ENCODE measurements at places on chromosomes 2 and 18. TPM values are rescaled to one million over a fixed set of nuclear protein-coding genes. Genes with fewer than 3 reads are reported as not detected.

- no peak for DNase-seq
Observed at GRCh38 chr18:9824952-9825371, 60.8 kb upstream of the TXNDC2 start.

DNA sequence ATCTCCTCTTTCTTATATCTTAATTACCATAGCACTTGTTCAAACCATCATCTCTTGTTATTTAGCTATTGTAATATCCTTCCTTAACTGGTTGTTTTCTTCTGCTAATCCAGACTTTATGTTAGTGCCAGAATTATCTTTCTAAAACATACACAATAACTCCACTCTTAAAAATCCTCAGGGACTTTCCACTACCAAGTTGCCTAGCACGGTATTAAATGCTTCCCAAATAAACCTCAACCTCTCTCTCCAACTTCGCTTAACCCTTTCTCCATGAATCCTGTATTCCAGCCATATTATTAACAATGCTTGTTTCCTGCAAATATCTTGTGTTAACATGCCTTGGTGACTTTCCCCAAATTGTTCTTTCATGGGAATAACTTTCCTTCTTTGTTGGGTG, 84.5 kb downstream of the FAM228A start:
- no peak for DNase-seq

GRCh38 chr18:39945076-39945475, 2010.0 kb upstream of the PIK3C3 start:
- DNase-seq = no peak

DNA sequence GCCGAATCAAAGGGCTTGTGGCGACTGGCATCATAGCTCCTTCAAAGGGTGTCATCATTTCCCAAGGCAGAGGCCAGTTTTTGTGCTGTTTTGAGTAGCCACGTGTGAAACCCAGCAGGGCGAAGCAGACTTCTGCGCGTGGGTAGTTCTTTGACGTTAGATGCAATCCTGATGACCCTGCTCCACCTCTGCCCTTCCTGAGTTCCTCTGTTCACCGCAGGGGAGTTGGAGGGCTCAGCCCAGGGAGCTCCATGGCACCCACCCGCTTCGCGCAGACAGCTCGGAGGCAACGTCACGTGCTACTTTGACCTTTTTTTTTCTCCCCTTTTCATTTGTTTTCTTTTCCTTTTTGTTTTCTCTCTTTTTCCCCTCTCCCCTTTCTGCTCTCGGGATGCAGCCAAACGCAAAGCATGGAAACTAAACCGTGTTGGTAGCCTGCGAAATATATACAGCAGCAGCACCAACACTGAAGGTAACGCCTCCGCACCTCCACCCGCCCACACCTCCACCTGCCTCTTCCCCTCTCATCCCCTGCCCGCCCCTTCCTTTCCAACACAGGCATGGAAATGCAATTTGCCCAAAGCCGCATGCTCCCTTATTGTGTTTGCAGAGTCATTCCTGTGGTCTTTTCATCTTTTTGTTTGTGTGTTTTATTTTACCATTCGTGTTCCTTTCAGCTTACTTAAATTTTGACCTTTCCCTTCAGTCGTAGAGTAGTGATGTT, 153.6 kb downstream of the GBX2 start:
- peak; percentile 19 for DNase-seq

- no peak for DNase-seq
Observed at GRCh38 chr18:5961097-5961827, 65.9 kb upstream of the TMEM200C start.

- no peak for DNase-seq
Observed at GRCh38 chr18:63132819-63133200, 186.8 kb downstream of the BCL2 start.

GRCh38 chr18:46290440-46291020, 186.3 kb downstream of the HAUS1 start:
- DNase-seq = no peak

DNA sequence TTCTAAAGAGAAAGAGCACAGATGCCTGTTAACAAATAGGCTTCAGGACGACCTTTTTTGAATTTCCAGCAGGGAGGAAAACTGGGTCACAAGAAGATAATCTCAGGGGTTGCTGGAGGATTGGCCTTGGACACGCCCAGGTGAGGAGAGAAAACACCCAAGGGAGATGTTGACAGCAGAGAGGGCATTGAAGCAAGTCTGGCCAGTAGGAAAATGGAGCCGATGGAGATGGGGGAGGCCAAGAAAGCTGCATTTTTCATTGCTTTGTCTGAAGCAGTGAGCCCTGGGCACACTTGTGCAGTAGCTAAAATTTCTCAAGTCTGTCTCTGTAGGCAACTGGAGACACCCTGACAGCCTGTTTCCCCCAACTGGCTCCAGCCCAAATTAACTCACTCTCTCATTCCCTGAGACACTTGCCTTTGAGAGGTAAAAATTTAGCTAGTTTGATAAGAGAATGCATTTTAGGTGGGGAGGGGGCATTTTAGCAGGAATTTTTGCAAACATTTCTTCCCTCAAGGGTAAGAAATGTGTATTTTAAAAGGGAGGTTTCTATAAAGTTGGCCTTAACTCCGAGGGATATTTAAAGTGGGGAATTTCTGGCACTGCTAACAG, 165.5 kb downstream of the TGIF1 start:
- no peak for DNase-seq

DNA sequence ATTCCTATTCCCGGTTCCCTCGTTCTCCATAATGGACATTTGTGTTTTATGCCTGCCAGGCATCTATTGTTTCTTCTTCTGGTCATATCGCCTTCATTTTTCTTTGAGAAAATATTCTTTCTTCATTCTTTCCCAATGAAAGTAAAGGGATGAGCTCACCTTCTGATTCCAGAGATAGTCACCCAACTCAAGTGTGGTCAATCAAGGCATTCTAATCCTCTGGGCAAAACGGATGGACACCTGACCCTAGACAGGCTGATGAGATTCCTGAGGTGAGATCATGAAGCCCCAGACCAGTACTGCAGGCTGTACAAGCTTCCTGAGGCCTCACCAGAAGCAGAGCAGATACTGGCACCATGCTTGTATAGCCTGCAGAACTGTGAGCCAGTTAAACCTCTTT, 52.8 kb downstream of the GAD1 start:
- DNase-seq = no peak

GRCh38 chr2:222320436-222321395, 21.9 kb upstream of the PAX3 start:
- DNase-seq = peak; percentile 63

- DNase-seq = no peak
Observed at GRCh38 chr18:69897397-69898108, 50.1 kb downstream of the CD226 start.

DNA sequence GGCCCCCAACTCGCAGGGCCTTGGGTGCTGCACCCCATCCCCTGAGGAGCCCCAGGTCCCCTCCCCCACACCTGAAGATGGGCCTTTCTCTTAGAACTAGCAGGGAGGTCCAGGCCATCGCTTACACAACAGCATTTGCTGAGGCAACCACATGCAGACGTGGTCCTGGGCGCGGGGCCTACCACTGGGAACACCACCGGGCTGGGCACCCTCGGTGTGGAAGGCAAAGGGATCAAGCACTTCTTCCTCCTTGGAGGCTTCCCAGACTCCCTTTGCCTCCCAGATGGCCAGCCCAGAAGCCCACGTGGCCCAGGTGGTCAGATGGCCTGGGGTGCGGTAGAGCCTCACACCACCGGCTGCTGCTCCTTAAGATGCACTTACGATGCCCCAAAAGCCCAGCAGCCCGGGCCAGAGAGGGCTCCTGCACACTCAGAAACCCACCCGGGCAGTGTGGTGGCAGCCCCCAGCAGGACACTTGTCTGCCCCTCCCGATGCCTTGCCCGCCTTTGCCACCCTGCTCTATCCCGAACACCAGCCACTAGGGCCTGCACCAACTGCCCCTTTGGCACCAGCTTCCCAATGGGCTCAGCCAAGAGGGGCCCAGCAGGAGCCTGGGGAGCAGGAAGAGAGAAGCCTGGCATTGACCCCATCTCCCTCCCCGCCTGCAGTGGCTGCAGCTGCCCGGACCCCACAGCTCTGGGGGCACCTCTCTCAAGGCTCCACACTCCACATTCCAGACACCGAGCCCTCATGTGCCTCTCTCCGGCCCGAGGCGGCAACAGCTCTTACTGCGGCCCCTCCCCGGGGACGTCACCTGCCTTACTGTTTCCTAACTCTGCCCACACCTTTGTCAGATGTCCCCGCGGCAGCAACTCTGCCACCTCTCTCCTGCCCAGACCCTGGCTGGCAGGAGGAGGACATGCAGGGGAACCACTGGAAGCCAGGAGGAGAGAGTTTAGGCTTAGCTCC, 13.9 kb upstream of the MLPH start:
- DNase-seq = no peak

- DNase-seq = no peak
Observed at GRCh38 chr2:127596311-127597045, 49.5 kb upstream of the GPR17 start.

DNA sequence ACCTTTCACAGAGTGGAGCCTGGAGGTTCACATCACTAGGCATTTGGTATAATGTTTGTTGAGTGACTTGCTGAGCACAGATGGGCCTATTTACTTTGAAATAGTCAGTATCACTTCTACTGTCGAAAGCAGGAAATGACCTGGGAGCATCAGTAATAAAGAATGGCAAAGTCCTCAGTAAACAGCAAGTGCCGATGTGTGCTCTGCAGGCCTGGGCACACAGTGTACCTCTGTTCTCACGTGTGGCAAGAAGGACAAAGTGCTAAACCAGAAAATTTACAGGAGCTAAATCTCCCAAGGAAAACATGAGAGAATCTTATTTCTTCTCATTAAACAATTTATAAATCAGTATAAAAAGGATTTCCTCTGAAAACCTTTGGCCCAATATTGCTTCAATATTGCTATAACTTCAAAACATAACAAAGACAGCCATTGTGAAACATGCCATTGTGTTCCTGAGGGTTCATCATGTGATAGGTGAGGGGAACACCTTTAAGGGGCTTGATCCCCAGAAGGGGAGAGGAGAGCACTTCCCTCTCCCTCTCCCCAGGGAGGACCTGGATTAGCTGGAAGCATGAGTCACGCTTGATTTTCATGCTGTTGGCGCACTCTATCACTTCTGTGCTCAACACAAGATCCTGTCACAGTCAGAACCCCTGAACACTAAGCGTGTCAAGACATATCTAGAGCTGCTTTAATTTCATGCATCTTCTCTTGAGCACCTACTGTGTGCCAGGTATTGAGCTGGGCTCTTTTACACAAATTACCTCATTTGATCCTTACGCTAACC, 131.5 kb upstream of the SMAD2 start:
- DNase-seq = no peak

GRCh38 chr2:192983173-192983572, 788.4 kb upstream of the TMEFF2 start:
- DNase-seq = no peak

GRCh38 chr2:220120041-220120440, 492.6 kb downstream of the SLC4A3 start:
- no peak for DNase-seq

DNA sequence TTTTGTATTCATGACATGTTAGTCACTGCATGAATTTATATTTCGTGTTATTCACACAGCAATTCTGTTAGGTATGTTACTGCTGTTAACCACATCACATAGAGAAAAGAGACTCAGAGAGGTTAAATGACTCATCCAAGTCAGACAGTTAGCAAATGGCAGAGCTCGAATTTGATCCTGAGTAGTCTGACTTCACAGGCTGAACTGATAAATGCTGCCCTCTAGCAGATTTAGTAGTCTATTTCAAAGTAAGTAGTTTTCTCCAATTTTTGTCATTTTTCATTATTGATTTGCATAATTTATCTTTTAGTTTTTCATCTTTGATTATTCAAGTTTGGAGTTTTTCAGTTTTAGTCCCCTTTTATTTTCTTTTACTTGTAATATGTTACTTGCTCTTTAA, 58.3 kb downstream of the WDR7 start:
- no peak for DNase-seq

GRCh38 chr2:38660282-38660681, 5.6 kb upstream of the GALM start:
- no peak for DNase-seq

- DNase-seq = peak; percentile 42
Observed at GRCh38 chr2:1162768-1163584, 212.3 kb downstream of the SNTG2 start.

DNA sequence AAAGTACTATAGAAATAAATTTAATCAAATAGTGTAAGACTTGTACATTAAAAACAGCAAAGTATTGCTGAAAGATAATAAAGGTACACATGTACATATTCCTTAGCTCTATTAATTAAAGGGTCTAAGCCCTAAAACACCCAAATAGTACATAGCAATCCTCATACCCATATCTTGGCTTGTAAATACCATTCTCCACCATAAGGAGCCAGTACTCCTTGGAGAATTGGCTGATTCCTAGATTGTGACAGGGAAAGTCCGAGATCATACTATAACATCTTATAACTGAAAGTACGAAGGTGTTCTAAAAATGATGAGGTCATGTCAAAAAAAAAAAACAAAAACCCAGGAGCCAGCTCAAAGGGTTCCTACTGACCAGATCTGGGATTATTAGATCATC, 614.6 kb downstream of the SUCLG1 start:
- DNase-seq = no peak

DNA sequence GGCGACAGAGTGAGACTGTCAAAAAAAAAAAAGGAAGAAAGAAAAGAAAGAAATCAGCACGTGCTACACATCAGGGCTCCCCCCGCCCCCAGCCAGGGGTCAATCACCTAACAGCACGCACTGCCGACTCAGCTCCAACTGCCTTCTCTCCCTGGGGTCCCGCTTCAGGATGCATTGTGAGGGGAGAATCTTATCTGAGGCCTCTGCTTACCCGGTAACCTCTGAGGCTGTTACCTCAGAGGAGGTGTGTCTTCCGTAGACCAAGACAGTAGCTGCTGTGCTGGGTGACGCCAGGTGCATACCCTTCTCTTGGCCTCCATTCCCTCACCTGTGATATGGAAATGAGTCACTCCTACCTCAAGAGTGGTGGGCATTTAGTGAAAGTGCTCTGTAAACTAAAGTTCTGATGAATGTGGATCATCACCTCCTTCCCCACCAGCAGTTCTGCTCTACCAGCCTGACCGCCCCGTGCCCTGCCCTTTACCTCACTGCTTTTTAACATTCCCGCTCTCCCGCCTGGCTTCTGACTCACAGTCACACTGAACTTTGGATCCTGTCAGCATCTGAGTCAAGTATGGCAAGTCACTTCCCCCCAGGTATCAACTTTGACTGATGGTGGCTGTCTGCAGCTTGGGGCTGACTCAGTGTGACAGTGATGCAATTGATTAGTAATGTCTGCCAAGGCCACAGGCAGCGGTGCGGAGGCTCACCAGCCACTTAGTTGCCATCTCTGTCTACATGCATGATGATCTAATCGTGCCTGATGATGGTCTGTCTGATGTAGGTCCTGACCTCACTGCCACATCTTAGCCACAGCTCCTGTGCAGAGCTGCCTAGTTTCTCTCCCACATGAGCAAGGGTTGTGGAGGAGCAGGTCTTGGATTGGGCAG, 20.1 kb downstream of the ARID5A start:
- no peak for DNase-seq

GRCh38 chr2:176997074-176997791, 215.4 kb upstream of the HNRNPA3 start:
- no peak for DNase-seq

GPAT2 gene
- 4.0 TPM for polyA plus RNA-seq

EGR4 gene
- polyA plus RNA-seq = not detected

PEX13 gene
- polyA plus RNA-seq = 29.9 TPM

NETO1 gene
- 1.2 TPM for polyA plus RNA-seq
